DMS79 (cell line): ENCODE measurements at places on chromosomes 13 and 19.
A peak's percentile ranks its signal among the peaks of the same experiment; 100 is the strongest.

DNA sequence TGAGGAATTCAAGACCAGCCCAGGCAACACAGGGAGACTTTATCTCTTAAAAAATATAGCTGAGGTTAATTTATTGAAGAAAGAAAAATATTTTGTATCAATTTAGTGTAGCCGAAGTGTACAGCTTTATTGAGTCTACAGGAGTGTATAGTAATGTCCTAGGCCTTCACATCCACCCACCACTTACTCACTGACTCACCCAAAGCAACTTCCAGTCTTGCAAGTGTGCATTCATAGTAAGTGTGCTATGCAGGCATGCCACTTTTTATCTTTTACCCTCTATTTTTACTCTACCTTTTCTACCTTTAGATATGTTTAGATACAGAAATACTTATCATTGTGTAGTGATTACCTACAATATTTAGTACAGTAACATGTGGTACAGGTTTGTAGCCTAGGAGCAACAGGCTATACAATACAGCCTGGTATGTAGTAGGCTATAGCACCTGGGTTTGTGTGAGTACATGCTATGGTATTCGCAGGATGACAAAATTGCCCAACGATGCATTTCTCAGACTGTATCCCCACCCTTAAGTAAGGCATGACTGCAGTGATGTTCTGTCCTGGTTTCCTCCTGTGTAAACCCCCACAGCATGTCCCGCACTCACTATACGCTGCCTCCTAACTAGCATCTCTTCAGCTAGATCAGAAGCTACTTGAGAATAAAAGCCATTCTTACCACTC is 15.3 kb upstream of the ATP12A start:
- no peak for DNase-seq

- no peak for DNase-seq
Measured at GRCh38 chr13:28097503-28097902, 2.9 kb downstream of the FLT3 start.

- DNase-seq: no peak
Measured at GRCh38 chr13:31987535-31988170, 43.9 kb upstream of the FRY start.

DNA sequence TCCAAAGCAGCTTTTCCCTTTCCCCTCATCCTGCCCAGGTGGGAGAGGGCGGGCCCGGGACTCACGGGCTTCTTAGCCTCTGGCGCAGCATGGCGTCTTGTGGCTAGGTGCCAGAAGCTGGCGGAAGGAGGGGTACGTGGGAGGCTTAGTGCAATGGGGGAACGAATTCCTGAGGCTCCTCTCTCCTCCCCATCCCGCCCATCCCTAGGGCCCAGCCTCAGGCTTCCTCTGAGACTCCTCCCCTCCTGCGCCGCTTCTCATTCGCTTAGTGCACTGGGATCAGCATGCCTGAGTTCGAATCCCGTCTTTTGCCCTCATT is 297.8 kb downstream of the ZNF536 start:
- DNase-seq: peak; percentile 33

GRCh38 chr13:67094952-67095351 is 135.2 kb downstream of the PCDH9 start:
- no peak for DNase-seq

DNA sequence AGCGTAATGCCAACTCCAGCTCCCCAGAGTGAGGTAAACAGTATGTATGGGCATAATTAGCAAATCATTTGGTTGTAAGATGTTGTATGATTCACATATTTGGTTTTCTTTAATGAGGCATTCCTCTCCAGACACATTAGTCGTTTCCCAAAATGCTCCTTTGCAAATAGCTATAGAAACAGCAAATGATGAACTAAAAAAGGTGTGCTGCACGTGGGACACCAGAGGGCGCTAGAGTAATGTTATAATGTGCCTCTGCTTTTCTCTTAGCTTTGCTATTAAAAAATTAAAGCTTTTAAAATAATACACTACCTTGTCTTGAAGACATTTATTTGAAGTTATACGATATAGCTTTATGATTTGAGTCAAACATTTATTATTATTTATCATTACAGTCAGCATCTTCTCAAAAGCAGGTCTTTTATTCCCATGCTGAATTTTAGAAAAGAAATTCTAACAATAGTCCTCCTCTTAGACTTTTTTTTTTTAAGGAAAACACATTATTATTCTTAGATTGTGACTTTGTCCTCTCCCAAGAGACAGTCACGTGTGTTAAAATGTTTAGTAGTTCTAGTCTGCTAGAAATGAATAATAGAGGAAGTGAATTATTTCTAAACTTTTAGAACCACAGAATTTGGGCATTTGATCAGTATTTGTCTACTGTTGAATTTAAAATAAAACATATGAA is 121.6 kb upstream of the FRY start:
- peak; percentile 9 for DNase-seq
